ENCODE measurements at places on chromosomes 12 and 14.

- DNase-seq, result no peak
Observed at GRCh38 chr12:915090-915489, 34.4 kb downstream of the RAD52 start.

DNA sequence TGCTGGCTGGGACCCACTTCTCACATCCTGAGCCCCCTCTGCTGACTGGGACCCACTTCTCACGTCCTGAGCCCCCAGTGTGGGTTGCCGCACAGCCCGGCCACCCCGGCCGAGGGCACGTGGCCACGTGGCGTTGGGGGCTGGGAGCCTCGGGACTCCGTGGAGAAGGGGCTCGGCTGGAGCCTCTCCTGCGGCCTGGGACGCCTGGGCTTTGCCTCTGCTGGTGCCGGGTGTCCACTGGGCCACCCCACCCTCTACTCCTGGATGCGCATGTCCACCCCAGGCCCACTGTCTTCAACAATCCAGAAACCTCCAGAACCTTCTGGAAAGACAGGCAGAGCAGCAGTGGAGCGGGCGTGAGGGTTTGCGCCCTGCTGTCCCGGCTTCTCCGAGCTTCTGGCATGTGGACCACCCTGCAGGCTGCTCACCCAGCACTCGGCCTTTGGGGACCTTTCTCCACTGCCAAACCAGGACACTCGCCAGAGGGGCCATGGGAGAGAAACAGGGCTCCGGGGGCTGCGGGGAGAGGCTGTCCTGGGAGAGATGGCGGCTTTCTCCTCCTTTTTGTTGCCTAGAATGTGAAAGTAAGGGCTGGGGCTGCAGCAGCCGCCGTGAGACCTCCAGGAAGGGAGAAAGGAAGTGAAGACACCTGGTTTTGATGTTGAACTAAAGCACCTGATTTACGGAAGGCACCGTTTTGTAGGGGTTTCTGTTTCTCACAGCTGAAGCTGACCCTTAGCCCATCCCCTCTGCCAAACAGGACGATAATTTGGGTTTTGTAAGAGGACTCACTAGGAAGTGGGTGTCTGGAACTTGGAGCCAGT is 30.0 kb downstream of the NOC4L start:
- no peak for DNase-seq

- no peak for DNase-seq
Observed at GRCh38 chr12:66354291-66354690, 52.0 kb downstream of the HELB start.

- DNase-seq, result no peak
Observed at GRCh38 chr12:41709463-41710285, 435.0 kb downstream of the GXYLT1 start.

DNA sequence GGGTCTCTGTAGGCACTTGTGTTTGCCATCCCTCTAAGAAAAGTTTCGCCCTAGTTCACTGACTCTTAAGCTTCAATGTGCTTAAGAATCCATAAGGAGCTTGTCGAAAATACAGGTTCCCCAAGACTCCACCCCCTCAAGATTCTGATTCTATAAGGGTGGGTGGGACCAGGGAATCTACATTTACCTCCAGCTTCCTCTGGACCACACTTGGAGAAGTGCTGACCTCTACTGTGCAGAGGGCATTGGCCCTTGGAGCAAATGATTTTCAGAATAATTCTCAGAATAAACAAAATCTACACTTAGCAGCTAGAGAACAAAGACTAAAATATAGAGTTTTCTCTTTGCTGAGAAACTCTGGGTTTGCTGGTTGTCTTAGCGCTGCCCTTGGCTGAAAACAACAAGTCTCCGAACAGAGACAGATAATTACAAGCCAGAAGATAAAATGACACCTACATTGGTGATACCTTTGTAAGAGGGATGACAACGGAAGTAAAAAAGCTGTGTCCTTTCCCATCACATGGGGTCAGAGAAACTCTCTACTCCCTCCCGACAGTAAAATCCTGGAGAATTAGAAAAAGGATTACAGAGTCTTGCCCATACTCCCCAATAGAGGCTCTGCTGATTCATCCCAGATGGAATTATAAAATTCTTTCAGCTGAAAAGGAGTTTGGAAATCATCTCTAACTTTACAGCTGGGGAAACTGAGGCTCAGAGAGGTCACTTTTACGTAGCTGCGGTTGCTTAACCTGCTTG is 4.8 kb downstream of the TGFB3 start:
- DNase-seq, result no peak

DNA sequence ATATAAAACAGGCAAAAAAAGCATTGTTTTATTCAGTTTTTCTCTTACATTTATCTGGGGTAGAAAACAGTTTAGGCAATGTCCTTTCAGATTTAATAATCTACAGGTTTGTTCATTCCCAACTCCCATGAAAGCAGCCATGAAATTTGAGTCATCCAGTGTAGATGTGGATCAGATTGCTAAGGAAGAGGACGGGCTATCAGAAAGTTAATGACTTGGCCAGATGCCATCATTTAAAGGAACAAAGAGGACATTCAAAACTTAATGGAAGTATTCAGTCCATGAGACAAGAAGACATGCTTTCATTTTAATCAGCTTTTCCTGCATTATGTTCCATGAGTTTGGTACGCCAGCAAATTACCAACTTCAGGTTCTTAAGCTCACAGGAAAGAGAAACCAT is 31.1 kb upstream of the POC1B start:
- DNase-seq, result no peak

- no peak for DNase-seq
Observed at GRCh38 chr14:44626423-44626822, 119.3 kb upstream of the FSCB start.

- DNase-seq, result no peak
Observed at GRCh38 chr14:31071151-31071550, 45.0 kb upstream of the STRN3 start.

DNA sequence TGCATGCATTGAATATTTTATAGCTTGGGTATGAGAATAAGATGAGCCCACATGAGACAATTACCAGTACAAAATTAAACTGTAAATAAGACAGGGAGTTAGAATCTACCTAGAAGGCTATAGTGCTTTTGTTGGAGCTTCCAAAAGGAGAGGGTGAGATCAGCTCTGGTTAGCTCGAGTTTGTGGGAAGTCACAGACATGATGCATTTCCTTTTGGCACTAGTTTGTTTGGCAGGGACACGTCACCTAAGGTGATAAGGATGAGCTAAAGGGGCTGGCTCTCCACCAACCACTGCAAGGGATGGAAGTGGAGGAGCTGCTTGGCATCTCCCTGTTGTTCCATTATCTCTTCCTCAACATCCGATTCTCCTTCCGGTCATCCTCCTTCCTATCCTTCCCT is 48.5 kb upstream of the CPM start:
- no peak for DNase-seq

- no peak for DNase-seq
Observed at GRCh38 chr12:78387721-78388120, 476.9 kb upstream of the SYT1 start.
